ENCODE measurements at places on chromosomes 1 and 21.
A peak's percentile ranks its signal among the peaks of the same experiment; 100 is the strongest.

DNA sequence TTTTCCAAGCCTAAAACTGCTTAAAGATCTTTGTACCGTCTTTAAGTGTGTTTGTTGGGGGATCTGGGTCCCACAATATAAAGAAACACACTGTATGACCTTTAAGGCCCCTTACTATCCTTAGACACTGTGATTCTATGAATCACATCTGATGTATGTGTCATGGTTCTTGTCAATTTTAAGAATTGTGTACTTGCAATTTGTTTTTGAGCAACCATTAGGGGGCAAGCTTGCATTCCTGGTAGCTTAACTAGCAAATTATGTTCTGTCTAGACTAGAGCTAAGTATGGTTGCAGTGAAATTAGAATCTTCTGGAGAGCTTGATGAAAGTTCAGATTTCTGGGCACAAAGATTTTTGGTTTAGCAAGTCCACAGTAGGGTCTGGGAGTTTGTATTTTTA lies 219.5 kb downstream of the TPR start:
- peak; percentile 72 for DNase-seq

DNA sequence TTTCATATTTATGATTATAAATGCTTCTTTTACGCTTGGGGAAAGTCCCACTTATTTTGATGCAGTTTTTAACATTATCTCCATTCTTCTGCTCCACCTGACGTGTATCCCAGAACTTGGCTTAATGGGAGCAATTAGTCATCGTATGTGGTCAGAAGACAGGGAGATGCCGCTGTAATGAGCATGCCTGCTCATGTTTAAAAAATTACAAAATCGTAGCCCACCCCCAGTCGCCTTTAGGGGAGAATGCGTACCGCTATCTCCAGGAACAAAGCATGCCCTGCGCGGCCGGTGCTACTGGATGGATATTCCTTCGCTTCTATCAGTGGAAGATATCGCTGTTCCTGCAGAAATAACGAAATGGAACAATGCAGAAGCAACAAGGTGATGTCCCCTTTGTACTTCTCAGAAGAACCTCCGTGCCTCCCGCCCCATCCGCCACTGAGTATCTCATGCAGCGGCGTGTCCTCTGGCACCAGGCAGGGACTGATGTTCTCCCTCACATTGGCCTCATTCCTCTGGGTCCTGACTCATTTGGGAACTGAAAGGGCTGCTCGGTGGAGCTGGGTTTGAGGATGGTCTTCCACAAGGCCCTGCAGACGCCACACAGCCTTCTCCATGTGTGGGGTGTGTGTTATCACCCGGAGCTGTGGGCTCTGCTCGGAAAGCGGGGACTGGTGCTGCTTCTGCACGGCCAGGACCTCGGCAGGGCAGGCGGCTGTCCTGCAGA lies 116.3 kb upstream of the COL6A1 start:
- DNase-seq = peak; percentile 84

DNA sequence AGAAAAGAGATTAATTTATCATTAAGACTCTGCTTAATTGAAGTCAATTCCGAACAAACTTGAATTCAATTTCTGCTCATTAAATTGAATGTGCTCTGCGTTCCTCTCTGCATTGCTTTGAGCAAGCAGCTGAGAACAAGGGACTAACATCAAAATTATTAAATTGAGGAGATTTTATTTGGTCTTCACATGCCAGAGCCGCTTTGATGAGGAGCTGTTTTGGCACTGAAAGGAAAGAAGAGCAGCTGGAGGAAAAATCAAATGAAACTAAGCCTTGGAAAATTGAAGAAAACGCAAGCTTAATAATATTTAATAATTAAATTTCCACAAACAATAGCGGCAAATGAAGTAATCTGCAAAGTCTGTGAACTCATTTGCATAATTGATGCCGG lies 222.0 kb upstream of the PKN2 start:
- DNase-seq = no peak

- DNase-seq = no peak
Measured at GRCh38 chr1:24094554-24094953, 17.4 kb downstream of the MYOM3 start.

DNA sequence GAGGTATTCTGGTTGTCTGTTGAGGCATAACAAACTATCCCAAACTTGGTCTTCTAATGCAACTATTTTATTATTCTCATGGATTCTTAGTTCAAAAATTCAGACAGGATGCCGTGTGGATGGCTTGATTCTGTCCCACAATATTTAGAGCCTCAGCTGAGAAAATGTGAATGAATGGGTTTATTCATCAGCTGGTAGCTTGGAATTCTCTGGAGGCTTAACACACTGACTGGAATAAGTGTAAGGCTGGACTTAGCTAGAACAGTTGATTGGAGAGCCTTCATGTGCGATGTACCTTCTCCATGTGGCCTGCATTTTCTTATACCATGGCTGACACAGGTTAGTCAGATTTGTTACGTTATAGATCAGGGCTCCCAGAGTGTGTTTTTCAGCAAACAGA lies 30.8 kb downstream of the TNNI3K start:
- DNase-seq = no peak

- DNase-seq = peak; percentile 71
Measured at GRCh38 chr1:109248797-109249629, at the start of gene CELSR2. CELSR2 (plus strand) TSS chr1:109249539; CDS start chr1:109250080, 541 bp downstream.

GRCh38 chr1:32729254-32730046 lies 26.9 kb upstream of the SYNC start:
- no peak for DNase-seq

DNA sequence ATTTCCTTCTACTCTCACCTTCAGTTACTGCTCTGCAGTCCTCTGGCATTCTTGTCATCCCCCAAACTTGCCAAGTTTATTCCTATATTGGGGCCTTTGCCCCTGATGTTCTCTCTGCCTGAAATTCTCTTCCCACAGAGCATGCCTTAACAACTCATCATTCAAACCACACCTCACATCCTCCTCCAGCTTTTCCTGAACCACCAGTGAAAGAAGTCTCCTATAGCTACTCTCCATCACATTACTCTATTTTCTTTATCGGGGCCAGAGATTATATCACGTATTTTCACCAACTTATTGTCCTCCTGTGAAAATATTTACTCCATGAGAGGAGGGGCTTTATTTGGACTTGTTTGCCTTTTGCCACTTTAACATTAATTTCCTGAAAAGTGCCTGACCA lies 32.1 kb downstream of the EXTL2 start:
- DNase-seq = no peak

- no peak for DNase-seq
Measured at GRCh38 chr1:74811436-74812179, 78.7 kb downstream of the TYW3 start.

- no peak for DNase-seq
Measured at GRCh38 chr1:150261367-150261766, 3.8 kb downstream of the CA14 start.

DNA sequence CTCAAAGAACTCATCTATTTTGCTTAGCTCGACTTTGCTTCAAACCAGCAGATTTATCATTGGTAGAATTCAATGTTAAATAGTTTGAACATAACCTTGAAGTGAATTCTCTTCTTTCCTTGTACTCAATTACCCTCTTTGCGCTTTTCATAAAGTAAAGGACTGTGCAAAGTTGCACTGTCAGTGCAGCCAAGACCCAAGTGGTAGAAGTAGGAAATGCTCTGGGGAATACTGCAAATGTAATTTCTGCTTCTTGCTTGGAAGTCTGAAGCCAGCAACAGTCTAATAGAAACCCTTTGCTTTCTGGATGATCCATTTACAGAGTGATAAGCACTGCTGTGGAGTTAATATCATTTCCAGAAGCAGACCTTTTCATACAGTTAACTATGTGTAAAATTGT lies 936.7 kb upstream of the TMPRSS15 start:
- no peak for DNase-seq

DNA sequence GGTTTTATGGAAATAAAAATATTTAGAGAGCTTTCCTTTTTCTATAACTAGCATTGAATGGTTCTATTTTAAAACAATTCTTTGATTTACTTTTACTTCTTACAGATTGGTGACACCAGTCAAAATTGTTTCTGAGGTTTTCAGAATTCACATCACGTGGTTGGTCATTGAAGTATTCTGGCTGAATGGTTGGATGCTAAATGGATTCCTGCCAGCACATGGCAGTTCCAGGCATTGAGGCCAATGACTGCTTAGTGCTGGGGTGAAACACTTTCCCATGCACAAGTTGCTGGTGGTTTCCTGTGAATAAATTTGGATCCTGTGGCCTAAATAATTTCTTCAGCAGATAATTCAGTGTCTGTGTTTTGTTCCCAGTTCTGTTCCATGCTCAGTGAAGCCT lies 20.6 kb downstream of the NCAM2 start:
- no peak for DNase-seq

DNA sequence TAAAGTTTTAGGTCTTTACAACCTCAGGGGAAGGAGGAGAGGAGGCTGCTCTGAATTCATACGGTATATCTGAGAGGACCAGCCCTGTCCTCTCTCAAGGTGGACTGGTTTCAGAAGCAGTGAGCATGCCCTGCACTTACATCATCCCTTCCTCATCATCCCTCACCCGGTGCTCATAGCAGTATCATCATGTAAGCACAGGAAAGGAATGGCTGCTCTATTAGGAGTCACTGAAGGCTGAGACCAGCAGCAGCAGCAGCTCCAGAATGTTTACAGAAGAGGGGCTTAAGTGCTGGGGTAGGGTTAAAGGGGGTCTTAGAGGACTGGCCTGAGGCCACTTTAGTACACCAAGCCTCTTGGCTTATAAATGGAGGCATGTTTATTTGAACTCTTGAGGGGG lies 185.9 kb downstream of the AK5 start:
- DNase-seq = peak; percentile 61

DNA sequence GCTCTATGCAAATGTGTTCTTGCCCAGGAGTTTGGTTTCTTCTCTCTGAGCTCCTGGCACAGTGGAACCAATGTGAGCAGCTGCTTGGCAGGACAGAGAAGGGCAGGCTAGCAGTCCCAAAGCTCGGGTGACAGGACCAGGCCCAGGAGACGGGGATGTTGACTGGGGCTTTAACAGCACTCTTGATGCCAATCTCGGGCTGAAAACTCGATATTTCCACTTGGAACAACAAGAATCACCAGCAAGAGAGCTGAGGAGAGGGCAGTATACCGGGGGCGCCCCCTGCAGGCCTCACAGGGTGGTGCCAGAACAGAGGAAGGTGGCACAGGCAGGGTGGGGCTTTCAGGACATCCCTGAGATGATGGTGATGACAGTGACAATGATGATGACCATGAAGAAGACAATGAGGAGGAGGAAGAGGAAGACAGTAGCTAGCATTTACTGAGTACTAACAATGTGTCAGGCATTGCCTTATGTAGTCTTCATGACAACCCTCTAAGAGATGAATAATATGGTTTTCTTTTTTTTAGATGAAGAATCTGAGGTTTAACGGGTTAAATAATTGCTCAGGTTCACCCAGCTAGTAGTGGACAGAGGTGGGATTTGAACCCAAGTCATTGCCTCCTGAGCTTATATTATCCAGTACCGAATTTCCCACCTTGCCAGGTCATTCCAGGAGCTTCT lies 2.7 kb upstream of the KCNJ9 start:
- peak; percentile 23 for DNase-seq

- no peak for DNase-seq
Measured at GRCh38 chr1:205692423-205692822, 12.1 kb upstream of the SLC45A3 start.

DNA sequence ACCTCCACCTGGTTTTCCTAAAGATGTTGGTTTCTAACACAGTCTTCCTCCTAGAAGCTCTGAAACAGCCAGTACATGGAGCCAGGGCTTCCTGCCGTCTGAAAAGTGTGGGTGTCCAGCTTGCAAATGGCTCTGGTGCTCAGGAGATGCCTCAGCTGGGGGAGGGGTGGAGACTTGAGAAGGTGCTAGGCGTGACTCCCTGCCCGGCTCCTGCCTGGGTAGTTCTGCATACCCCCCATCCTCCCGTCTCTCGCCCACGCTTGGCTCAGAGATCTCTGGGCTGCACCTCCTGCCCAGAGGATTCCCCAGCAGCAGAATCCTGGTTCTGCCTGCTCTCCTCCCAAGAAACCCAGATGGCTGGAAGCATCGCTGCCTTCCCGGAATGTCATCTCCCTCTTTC lies 16.9 kb downstream of the STUM start:
- DNase-seq = no peak

DNA sequence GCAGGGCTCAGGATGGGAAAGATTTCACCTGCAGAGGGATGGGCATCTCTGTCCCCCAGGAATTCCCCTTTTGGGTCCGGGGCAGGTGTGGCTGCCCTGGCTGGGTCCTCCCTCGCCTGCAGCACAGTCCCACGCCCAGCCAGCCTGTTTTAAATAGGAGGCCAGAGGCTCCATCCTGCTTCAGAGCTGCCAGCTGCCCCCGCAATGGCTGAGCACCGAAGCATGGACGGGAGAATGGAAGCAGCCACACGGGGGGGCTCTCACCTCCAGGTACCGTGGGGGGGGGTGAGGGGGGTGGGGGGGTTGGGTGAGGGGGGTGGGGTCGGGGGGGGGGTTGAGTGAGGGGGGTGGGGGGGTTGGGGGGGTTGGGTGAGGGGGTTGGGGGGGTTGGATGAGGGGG lies 3.6 kb downstream of the SCNN1D start:
- no peak for DNase-seq

DNA sequence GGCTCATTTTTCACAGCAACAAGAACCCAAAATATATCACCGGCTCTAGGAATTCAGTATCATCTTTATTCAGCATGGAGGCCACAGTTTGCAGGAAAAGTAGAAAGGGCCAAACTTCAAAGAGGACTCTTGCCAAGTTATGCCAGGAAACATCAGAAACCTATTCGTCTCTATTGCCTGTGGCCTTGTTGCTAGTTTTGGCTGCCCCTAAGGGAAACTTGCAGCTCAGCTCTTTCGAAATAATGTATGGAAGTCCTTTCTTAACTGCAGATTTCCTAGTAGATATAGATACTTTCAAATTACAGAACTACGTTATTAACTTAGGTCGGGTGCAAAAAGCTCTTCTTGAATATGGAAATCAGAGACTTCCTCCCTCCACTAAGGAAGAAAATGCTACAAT lies 4.2 kb upstream of the NENF start:
- DNase-seq = no peak

GRCh38 chr1:14184454-14184853 lies 414.0 kb upstream of the KAZN start:
- DNase-seq = no peak

DNA sequence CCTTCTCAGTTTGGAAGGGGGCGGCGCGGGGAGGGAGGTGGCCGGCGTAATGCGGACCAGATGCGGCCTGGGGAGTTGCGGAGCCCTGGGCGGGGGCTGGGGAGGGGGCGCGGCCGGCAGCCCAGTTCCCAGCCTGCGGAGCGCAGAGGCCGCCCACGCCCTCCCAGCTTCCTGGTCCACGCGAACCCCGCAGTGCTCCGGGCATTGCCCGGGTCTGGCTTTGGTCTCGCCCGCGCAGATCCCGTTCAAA lies 695 bp downstream of the DMBX1 start:
- DNase-seq = no peak

DNA sequence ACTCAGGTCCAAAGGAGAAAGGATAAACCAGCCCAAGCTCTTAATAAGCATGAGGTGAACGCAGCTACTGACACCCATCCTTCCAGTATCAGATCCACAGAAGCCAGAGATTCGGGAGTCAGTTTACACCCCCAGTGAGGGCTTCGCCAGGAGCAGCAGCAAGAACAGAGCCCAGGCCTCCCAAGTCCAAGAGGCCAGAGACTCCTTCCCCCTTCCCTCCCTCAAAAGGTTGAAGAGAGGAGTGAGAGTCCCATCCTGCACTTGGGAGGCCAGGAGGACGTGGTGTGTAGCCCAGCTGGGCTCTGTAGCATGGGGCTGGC lies 72.8 kb downstream of the MRPL37 start:
- DNase-seq = no peak

GRCh38 chr1:34711485-34711884 lies 43.4 kb upstream of the GJB5 start:
- no peak for DNase-seq

- DNase-seq = no peak
Measured at GRCh38 chr1:228063251-228064191, 19.0 kb upstream of the ARF1 start.

GRCh38 chr1:193538003-193538354 lies 351.6 kb upstream of the B3GALT2 start:
- DNase-seq = no peak
